ENCODE measurements at places on chromosomes 5 and 9. TPM values are rescaled to one million over a fixed set of nuclear protein-coding genes. Genes with fewer than 3 reads are reported as not detected.

DNA sequence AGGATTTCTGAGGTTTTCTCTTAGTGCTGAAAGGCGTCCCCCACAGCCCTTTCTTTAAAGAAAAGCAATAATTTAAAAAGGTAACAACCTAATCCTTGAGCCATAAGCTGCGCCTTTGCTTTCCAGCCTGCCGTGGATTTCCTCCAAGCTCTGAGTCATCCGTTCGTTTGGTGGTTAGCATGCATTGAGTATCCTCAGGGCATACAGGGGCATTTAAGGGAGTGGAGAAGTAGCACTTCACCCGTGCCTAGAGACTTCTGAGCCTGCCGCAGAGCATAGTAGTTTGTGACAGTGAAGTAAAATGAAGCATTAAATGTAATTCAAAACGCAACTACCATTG is 892 bp upstream of the TNC start:
- peaks cover 82% of the 10 kb centered on the region for H3K27me3 ChIP-seq
- peak; percentile 50 for DNase-seq
- H3K36me3 ChIP-seq: no peaks in the 10 kb centered on the region
- no peak overlapping the region for H3K27ac ChIP-seq
- peaks cover 8% of the 10 kb centered on the region for H3K4me1 ChIP-seq

DNA sequence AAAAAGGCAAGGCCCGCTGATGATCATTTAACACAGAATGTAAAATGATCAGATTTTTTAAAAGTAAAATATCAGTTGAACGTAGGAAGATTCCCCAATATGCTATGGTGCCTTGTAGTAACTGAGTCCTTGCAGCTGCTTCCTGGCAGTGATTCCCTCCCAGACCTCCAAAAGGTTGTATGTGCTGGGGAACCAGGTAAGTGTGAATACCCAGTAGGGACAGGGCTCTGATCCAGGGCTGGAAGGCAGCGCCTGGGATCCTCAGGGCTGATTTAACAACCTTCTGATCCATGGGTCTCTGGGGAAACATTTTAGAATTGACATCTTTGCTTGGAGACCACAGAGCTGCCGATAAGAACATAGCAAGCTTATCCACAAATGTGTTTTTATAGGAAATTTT is 76.7 kb upstream of the IL6ST start:
- no peak overlapping the region for H3K4me3 ChIP-seq
- DNase-seq: no peak
- H3K4me1 ChIP-seq: no peaks in the 10 kb centered on the region
- no peaks in the 10 kb centered on the region for H3K27me3 ChIP-seq

GRCh38 chr9:80552931-80553330 is 981.2 kb downstream of the TLE4 start:
- H3K27ac ChIP-seq: no peak overlapping the region
- no peak for DNase-seq
- H3K27me3 ChIP-seq: no peaks in the 10 kb centered on the region
- no peaks in the 10 kb centered on the region for H3K36me3 ChIP-seq
- no peaks in the 10 kb centered on the region for H3K4me1 ChIP-seq

GABRA6 gene
- total RNA-seq: not detected
